ENCODE measurements at places on chromosomes 4 and X. TPM values are rescaled to one million over a fixed set of nuclear protein-coding genes. Genes with fewer than 3 reads are reported as not detected.
A peak's percentile ranks its signal among the peaks of the same experiment; 100 is the strongest.

DNA sequence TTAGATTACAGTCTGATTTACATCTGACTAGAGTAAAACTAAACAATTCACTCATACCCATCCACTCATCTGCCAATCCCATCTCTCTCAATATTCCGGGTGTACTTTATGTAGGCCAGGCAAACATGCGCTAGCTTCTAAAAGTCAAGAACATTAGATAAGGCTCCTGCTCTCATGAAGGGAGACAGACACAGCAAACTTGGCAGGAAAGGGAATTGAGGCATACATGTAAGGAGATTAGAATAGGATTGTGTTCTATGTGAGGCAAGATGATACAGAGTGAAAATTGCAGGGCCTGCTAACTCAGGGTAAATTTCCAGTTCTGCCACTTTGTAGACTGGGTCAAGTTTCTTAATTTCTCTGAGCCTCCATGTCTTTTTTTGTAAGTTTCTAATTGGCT is 135.8 kb downstream of the CDS1 start:
- DNase-seq = no peak
- H3K4me1 ChIP-seq = no peaks in the 10 kb centered on the region
- no peaks in the 10 kb centered on the region for H3K27me3 ChIP-seq
- no peak overlapping the region for H3K27ac ChIP-seq

MSMO1 gene
- 55.5 TPM for total RNA-seq

GRCh38 chr4:6576512-6576911 is 1.5 kb downstream of the MAN2B2 start:
- H3K36me3 ChIP-seq = peaks cover 26% of the 10 kb centered on the region
- no peaks in the 10 kb centered on the region for H3K27me3 ChIP-seq
- H3K4me3 ChIP-seq = no peak overlapping the region
- peaks cover 17% of the 10 kb centered on the region for H3K4me1 ChIP-seq
- no peak overlapping the region for H3K27ac ChIP-seq

HHIP gene
- 144 TPM for total RNA-seq

DNA sequence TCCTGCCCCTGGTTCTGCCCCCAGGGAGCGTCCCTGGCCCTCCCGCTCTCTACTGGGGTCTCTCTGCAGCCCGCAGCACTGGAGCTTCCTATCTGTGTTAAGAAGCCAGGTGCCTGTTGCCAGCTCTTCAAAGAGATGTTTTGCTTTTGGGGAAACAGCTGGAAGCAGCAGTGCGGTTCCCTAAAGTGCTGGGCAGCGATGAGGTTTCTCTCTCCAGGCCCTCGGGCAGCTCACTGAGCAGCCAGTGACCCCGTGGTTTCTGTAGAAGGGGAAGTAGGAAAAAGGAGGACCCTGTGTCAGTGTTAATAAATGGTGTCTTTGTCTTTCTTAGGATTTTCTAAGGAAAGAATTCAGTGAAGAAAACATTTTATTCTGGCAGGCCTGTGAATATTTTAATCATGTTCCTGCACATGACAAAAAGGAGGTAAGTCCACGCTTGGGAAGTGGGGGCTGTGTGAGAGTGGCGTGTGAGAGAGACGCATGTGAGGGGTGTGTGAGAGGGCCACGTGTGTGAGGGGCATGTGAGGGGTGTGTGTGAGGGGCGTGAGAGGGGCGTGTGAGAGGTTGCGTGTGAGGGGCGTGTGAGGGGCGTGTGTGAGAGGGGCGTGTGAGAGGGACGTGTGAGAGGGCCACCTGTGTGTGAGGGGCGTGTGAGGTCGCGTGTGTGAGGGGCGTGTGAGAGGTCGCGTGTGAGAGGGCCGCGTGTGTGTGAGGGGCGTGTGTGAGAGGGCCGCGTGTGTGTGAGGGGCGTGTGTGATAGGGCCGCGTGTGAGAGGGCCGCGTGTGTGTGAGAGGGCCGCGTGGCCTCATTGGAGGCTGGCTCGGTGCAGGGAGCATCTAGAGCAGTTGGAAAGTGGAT is 27.1 kb upstream of the HGFAC start:
- no peak overlapping the region for H3K27ac ChIP-seq
- no peak overlapping the region for H3K4me3 ChIP-seq
- no peaks in the 10 kb centered on the region for H3K4me1 ChIP-seq
- H3K27me3 ChIP-seq = no peaks in the 10 kb centered on the region

ASB5 gene
- not detected for total RNA-seq

GRCh38 chr4:5707778-5708448 is 446 bp downstream of the EVC2 start:
- H3K4me3 ChIP-seq = peak overlapping the region; percentile 73
- H3K36me3 ChIP-seq = no peaks in the 10 kb centered on the region
- peaks cover 5% of the 10 kb centered on the region for H3K27me3 ChIP-seq
- peaks cover 18% of the 10 kb centered on the region for H3K4me1 ChIP-seq
- peak; percentile 51 for DNase-seq
- peak overlapping the region; percentile 79 for H3K27ac ChIP-seq

DNA sequence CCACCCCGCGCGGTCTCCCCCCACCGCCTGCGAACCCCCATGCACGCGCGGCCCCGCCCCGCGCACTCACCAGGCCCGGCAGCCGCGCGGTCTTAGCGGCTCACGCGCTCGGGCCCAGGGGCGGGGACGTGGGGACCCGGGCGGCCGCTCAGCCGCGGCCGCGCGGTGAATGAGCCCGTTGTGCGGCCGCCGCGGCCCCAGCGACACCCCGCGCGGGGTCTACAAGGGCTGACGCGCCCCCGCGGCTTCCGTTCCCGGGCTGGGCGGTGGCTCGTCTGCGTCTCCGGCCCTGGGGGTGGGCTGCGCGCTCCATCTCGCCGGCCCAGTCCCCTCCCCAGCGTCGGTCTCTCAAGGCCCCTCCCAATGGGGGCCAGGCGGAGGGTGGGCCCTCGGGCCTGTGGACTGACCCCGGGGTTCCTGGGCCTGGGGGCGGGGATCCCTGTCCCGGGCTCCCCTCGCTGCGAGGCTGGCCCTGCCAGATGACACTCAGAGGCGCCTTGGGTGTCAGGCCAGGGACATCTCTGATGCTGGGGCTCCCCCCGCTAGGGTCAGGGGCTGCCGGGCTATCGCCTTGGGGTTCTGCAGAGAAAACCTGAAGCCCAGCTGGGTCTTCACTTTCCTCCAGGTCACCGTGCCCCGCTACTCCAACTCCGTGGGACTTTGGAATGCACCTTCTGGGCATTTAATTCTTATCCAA is 4.3 kb upstream of the SLC26A1 start:
- H3K36me3 ChIP-seq = no peaks in the 10 kb centered on the region
- H3K27ac ChIP-seq = no peak overlapping the region
- H3K4me3 ChIP-seq = peak overlapping the region; percentile 47
- DNase-seq = no peak

GRCh38 chr4:17583941-17584340 is 6.9 kb downstream of the LAP3 start:
- no peaks in the 10 kb centered on the region for H3K27me3 ChIP-seq
- H3K36me3 ChIP-seq = peaks cover 41% of the 10 kb centered on the region
- no peak for DNase-seq
- H3K4me3 ChIP-seq = no peak overlapping the region
- peak overlapping the region; percentile 7 for H3K27ac ChIP-seq

- DNase-seq = no peak
- H3K4me1 ChIP-seq = no peaks in the 10 kb centered on the region
- no peaks in the 10 kb centered on the region for H3K27me3 ChIP-seq
- H3K36me3 ChIP-seq = no peaks in the 10 kb centered on the region
These were observed 108.2 kb downstream of the PCDH7 start for GRCh38 chr4:30828264-30828926.

- no peak overlapping the region for H3K27ac ChIP-seq
- DNase-seq = no peak
- peaks cover 8% of the 10 kb centered on the region for H3K36me3 ChIP-seq
- H3K4me3 ChIP-seq = no peak overlapping the region
These were observed 13.7 kb downstream of the DDX60 start for GRCh38 chr4:168304744-168305459.

- H3K4me3 ChIP-seq = no peak overlapping the region
- DNase-seq = no peak
- no peaks in the 10 kb centered on the region for H3K36me3 ChIP-seq
- H3K4me1 ChIP-seq = no peaks in the 10 kb centered on the region
- no peaks in the 10 kb centered on the region for H3K27me3 ChIP-seq
- no peak overlapping the region for H3K27ac ChIP-seq
These were observed 849.4 kb downstream of the FSTL5 start for GRCh38 chr4:161314371-161314770.

GRCh38 chr4:86386817-86387415 is 27.1 kb upstream of the MAPK10 start:
- no peak overlapping the region for H3K4me3 ChIP-seq
- no peak for DNase-seq
- H3K36me3 ChIP-seq = no peaks in the 10 kb centered on the region
- no peaks in the 10 kb centered on the region for H3K27me3 ChIP-seq
- H3K4me1 ChIP-seq = no peaks in the 10 kb centered on the region

RNF113A gene
- total RNA-seq = 12.1 TPM

DNA sequence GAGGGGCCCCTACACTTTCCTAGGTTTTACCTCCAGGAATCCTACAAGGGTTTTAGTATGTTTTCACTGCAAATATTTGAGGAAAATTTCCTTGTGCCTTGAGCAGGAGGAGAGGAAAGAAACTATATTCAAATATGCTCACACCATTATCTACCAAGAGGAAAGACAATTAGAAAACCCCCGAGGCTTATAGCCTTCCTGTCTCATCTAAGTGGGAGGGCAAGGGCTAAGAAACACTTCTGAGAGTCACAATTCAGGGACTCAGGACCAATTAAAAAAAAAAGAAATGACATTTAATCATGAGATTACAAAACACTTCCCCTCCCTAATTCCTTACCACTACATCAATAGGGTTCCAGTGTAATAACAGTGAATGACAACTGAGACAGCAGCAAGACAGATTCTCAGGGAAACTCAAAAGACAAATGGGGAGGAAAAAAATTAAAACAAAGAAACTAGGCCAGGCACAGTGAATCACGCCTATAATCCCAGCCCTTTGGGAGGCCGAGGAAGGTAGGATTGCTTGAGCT is 45.6 kb downstream of the ATRX start:
- H3K27ac ChIP-seq = no peak overlapping the region
- no peaks in the 10 kb centered on the region for H3K36me3 ChIP-seq
- H3K4me3 ChIP-seq = no peak overlapping the region
- peaks cover 16% of the 10 kb centered on the region for H3K4me1 ChIP-seq
- DNase-seq = no peak
- H3K27me3 ChIP-seq = no peaks in the 10 kb centered on the region

DNA sequence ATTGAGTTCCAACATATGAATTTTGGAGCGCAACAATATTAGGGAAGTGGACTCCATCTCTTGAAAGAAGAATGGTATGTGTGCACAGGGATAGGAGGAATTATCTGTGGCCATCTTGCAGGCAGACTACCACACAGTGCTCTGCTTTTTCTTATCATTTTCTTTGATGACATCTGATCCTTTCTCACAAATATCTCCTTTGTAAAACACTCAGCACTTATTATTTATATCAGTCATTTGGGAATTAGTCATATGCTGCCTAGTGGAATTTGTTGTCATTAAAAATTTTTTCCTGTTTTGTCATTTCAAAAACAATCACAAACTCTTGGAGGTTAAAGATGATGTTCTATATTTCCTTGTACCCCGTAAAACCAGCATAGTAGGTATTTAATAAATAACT is 444.3 kb upstream of the ATOH1 start:
- DNase-seq = no peak
- no peak overlapping the region for H3K27ac ChIP-seq

TAF7L gene
- not detected for total RNA-seq

GRCh38 chrX:14591976-14592375 is 62.6 kb downstream of the GLRA2 start:
- DNase-seq = no peak
- no peaks in the 10 kb centered on the region for H3K36me3 ChIP-seq
- H3K27ac ChIP-seq = no peak overlapping the region
- no peak overlapping the region for H3K4me3 ChIP-seq
- no peaks in the 10 kb centered on the region for H3K27me3 ChIP-seq
- H3K4me1 ChIP-seq = no peaks in the 10 kb centered on the region

DNA sequence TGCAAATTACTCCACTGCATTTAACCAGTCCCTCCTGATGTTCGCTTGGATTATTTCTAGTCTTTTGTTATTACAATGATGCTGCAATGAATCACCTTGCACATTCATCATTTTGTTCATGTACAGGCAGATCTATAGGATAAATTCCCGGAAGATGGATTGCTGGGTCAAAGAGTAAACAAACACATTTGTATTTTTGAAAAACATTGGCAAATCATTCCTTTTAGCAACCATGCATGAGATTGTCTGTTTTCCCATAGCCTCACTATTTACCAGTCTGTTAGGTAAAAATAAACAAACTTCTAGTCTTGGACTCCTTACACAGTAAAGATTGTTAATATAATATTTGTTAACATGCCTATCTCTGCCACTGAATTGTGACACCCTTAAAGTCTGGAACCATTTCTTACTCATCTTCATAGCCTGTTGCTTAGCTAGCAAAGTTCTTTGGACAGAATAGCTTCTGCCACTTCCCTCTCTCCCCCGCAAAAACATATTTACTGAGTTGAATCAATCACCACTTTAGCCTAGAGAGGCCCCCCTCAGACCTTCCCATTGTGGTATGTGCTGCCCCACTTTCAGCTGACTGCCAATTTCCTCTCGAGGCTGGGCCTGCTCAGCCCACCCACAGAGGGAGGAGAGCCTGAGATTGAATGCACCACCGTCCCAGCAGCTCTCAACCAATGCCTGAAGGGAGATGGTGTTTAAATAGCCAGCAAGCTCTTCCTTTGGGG is 108.4 kb upstream of the ATXN3L start:
- no peak overlapping the region for H3K27ac ChIP-seq
- H3K36me3 ChIP-seq = no peaks in the 10 kb centered on the region
- no peak for DNase-seq
- H3K4me3 ChIP-seq = no peak overlapping the region

GRCh38 chr4:142556570-142557238 is 289.4 kb downstream of the INPP4B start:
- no peaks in the 10 kb centered on the region for H3K36me3 ChIP-seq
- no peaks in the 10 kb centered on the region for H3K4me1 ChIP-seq
- no peaks in the 10 kb centered on the region for H3K27me3 ChIP-seq
- H3K4me3 ChIP-seq = no peak overlapping the region

ARHGAP10 gene
- 25.9 TPM for total RNA-seq

DNA sequence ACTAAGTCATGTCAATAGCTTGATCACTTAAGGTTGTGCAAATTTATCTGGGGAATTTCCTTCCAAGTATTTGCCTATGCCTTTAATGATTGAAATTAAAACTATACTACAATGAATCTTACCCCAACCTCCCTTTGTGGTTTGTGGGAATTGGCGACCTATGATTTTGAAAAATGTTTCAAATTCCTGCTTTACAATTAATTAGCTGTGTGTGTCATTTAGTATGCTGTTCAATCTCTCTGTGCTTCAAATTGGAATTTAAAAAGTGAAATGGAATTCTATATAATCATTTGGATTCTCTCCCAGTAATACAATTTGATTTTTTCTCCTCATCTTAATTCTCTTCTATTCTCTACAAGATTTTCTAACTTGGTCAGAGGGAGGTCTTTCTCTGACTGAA is 2319.5 kb downstream of the ARAP2 start:
- H3K4me3 ChIP-seq = no peak overlapping the region
- no peaks in the 10 kb centered on the region for H3K27me3 ChIP-seq
- DNase-seq = no peak
- no peak overlapping the region for H3K27ac ChIP-seq
- H3K36me3 ChIP-seq = no peaks in the 10 kb centered on the region
- no peaks in the 10 kb centered on the region for H3K4me1 ChIP-seq

GRCh38 chr4:48103483-48104139 is 30.4 kb downstream of the TXK start:
- H3K27ac ChIP-seq = no peak overlapping the region
- H3K4me1 ChIP-seq = no peaks in the 10 kb centered on the region
- H3K27me3 ChIP-seq = no peaks in the 10 kb centered on the region
- H3K36me3 ChIP-seq = no peaks in the 10 kb centered on the region
- DNase-seq = no peak

- no peak overlapping the region for H3K27ac ChIP-seq
- H3K27me3 ChIP-seq = no peaks in the 10 kb centered on the region
- no peaks in the 10 kb centered on the region for H3K4me1 ChIP-seq
- no peaks in the 10 kb centered on the region for H3K36me3 ChIP-seq
- H3K4me3 ChIP-seq = no peak overlapping the region
These were observed 36.8 kb downstream of the LRP2BP start for GRCh38 chr4:185358959-185359358.

Data from upper lobe of left lung (tissue), 6 donors.